ENCODE measurements at places on chromosomes 12 and 14.

DNA sequence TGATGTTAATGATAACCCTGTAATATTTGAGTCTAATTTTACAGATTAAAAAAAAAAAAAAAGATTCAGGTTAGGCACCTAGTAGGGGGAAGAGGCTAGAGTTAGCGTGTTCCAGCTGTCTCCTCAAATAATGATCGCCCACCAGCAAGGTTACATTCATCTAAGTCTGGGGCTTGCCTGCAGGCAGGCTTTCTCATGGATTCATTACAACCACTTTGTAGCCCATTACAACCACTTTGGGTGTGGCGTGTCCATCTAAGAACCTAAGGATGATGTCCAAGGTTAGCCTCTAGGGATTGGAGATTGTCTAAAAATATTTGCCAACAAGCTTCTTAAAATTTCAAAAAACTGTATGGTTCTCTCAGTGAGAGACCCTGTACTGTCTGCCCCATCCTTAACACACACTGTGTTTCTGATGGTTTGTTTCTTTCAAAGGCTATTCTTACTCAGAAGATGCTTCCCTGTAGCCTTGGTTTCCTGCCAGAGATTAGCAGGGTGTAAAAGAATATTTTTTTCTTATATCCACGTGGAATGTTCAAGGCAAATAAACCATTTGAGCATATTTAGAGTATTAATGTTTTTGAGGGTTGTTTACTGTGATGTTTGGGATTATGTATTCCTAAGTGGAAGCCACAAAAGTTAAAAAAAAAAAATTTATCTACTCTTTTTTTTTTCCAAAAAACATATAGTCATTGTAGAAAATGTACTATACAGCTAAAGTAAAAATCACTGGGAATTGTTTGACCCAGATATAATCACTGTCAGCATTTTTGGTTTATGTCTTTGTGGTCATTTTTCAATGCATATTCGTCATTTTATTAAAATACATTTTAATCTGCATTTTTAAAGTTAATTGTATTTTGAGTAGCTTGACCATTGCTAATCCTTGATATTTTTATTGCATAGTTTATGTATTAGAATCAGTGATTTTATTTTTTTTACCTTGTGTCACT, 1.7 kb downstream of the DYNC1H1 start:
- no peak for DNase-seq

DNA sequence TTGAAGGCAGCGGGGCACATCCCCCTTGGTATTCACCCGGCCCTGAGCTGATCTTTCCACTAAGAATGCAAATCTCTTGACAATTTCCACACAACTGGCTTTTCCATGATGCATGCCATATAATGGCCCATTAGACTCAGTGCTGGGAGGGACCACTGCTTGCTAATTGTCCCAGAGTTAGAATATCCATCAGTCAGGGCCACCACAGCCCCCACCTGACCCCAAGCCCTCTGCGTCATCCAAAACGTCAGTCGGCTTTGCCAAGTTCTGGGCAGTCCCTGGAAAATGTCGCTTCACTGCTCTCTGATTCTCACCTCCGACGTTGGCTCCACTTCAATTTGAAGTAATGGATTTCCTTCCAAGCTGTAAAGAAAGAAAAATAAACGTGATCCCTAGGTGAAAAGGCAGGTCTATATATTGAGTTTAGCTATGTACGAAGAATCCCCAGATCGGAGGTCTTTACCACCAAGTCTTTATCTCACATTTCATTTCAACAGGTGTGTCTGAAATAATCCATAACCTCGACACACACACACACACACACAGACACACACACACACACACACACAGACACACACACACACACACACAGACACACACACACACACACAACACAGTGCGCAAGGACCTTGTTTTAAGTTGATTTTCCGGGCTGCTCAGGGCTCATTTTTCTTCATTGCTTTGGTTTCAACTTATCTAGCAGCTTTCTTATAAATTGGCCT, 165.5 kb upstream of the NOS1 start:
- no peak for DNase-seq

- peak; percentile 3 for DNase-seq
Measured at GRCh38 chr12:100493396-100494012, 19.8 kb downstream of the NR1H4 start.

DNA sequence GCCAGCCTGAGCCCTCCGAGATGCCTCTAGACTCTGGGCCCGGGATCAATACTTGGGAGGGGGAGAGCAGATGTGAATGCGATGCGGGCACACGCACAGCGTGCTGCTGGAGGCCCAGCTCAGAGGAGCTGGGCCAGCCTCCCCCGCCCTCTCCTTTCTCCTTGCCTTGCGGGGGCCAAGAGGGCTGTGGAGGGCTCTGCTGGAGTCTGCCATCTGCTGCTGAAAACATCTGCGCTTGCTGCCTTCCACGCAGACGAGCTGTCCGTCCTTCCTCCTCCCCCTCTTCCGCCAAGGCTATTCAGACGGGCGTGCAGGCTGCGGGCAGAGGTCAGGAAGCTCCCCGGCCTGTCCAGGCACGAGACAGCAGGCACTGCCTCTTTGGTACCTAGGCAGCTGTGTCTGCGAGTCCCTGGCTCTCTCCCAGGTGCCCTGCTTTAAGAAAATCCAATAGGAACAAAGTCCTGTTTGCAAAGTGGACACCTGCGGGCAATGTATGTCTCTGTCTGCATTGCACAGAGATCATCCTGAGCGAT, 75.2 kb downstream of the SPRING1 start:
- peak; percentile 31 for DNase-seq

- DNase-seq, result no peak
Measured at GRCh38 chr14:51507511-51507905, 144.2 kb upstream of the FRMD6 start.

DNA sequence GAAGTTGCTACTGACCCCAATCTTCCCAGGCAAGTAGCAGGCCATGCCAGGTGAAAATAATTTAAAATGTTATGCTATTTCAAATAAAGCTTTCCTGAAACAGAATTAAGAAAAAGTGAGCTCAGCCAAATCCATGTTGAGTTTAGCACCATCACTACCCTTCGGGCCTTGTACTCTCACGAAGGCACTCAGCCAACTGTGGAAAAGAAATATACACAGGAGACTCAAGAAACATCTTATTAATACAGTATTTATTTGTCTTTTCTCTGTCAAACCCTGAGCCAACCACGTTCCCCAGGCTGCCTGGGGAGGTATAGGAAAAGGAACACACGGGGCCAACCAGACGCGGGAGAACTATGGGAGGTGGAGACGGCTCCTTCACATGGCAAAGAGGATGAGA, 10.9 kb downstream of the ATP5MC2 start:
- DNase-seq, result no peak

- DNase-seq, result no peak
Measured at GRCh38 chr12:131432532-131433260, 278.2 kb upstream of the SFSWAP start.

DNA sequence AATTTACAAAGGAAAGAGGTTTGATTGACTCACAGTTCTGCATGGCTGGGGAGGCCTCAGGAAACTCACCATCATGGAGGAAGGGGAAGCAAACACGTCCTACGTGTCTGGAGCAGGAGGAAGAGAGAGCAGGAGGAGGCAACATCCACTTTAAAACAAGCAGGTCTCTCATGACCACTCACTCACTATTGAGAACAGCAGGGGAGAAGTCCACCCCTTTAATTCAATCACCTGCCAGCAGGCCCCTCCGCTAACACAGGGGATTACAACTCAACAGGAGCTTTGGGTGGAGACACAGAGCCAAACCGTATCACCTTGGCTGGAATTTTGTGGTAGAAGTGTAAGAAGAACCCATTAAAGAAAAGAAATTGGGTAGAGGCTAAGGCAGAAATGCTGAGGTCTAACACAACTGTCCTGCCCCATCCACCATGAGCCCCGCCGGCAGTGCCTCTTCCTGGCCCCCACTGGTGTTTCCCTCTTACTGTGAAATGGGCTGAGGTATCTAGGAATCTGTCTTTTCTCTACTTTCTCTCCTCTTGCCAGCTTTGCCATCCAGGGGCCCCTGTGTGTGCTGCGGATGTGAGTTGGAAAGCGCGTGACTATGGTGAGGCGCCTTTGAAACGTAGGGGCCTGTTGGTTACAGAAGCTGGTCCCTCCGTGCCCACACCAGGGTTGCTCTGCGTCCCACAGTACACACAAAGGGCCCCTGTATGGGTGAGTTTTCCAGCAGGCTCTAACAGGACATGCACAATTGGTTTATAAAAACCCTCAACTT, 108.0 kb upstream of the TMEM132D start:
- DNase-seq, result no peak

- no peak for DNase-seq
Measured at GRCh38 chr12:29053567-29053966, 95.5 kb upstream of the FAR2 start.

DNA sequence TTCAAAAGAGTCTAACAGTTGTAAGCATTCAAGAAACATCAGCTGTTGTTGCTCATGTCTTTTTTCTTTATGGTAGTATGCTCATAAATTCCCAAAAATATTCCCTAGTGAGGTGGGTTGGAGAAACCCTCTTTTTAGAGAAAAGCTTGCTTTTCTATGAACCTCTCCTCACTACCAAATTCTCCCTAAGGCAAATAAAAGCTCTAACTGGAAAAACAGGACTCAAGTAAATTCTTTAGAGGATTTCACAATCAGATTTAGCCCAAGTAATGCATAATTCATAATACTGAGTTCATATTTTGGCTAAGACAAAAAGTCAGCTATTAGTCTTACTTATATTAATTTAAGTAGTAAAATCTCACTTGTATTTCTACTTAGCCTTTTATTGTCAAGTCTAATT, 59.1 kb downstream of the DIO2 start:
- DNase-seq, result no peak

DNA sequence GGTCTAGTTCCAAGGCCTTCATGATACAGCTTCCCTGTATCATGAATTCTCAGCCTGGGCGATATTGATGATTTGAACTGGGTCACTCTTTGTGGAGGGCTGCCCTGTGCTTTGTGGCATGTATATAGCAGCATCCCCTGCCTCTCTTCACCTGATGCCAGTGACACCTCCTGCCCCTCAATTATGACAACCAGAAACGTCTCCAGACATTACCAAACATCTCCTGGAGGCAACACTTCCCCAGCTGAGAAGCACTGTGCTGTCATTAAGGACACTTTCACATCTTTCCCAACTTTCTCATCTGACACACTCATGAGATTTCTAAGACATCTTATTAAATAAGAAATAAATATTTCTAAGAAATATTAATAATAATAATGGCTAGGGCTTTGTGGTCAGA, 315.3 kb downstream of the BCL11B start:
- no peak for DNase-seq

GRCh38 chr14:43369710-43370564, 1137.1 kb downstream of the FSCB start:
- no peak for DNase-seq

DNA sequence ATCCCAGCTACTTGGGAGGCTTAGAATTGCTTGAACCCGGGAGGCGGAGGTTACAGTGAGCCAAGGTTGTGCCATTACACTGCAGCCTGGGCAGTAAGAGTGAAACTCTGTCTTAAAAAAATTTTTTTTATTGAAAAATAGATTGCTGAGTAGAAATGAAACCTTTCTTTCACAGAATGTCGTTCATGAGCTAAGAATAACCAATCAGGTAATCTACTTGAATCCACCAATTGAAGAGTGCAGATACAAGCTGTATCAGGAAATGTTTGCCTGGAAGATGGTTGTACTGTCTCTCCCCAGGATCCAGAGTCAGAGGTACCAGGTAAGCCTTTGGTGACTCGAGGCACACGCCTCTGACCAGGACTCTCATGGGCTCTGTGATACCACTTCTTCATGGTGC, 27.0 kb downstream of the DYNC1H1 start:
- DNase-seq, result no peak

DNA sequence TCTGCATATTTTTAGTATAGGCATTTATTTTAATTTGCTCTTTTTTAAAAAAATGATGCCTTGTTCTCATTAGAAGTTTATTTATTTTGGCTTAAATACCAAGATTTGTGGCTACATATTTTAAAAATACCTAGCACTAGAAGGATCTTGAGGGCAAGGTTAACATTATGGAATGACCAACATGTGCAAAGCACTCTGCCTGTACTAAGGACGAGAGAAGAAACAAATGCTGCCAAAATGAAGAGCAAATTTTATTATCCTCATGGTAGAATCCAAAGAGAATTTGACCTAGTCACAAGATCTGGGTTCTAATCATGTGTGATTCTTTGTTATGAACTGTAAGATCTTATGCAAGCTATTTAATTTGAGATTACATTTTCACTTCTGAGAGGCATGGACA, 2.8 kb downstream of the CAND1 start:
- DNase-seq, result no peak

- DNase-seq, result no peak
Measured at GRCh38 chr14:71235875-71236274, 328.6 kb downstream of the PCNX1 start.

GRCh38 chr12:114194066-114194465, 211.9 kb downstream of the TBX5 start:
- no peak for DNase-seq

- no peak for DNase-seq
Measured at GRCh38 chr12:563250-563781, 99.9 kb downstream of the NINJ2 start.

- no peak for DNase-seq
Measured at GRCh38 chr12:132858718-132859266, 28.6 kb downstream of the CHFR start.

All from LHCN-M2 (cell line).